GM20000 (cell line): ENCODE measurements at places on chromosomes 7 and 10.

- DNase-seq: no peak
Observed at GRCh38 chr10:123741146-123741545, 75.0 kb downstream of the GPR26 start.

DNA sequence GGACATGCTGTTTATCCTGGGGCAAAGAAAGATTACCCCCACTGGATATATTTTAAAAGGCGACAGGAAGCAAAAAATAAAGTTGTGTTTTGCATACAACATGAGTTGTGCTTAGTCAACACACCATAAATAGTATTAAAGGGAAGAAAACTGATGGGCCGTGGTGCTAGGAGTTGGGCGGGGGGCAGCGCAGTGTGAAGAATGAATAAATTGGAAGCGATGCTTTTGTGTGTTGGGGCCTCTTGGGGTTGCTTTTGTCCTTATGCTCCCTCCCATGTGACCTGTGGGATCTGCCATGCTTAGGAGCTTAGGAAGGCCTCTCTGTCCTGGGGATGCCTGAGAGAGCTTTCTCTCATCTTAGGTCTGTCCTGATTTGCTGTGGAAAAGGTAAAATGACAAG lies 35.0 kb upstream of the AGR3 start:
- no peak for DNase-seq

- no peak for DNase-seq
Observed at GRCh38 chr7:30469303-30469702, 9.3 kb downstream of the NOD1 start.

DNA sequence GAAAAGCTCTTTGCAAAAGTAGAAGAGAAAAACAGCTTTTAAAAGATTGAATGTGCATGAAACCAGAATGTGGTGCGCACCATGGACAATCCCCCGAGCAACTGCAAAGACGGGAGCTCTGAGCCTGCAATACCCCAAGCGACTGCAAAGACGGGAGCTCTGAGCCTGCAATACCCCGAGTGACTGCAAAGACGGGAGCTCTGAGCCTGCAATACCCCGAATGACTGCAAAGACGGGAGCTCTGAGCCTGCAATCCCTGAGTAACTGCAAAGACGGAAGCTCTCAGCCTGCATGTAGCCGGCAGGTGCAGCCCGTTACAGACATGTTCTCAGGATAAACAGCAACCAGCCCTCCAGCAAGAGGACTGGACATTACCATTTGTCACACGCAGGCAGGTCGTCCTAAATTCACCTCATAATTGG lies 6.2 kb downstream of the ZNF775 start:
- DNase-seq: no peak

- no peak for DNase-seq
Observed at GRCh38 chr10:11326241-11326640, 285.2 kb downstream of the USP6NL start.

DNA sequence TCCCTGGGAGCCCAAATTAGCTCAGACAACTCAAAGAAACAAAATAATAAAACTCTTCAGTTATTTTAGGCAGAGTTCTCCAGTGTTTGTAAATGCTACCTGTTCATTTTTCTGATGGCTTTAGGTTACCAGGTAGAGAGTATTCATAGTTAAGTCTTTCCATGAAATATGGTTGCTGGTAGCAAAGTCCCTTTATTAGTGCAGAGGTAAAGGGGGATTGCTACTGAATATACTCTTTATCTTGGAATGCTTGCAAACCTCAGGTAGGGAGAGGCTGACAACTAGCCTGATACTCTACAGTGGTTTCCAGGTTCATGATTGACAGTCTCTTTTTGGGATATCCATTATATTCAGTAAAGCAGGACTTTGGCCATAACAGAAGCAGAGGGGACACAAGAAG lies 6.5 kb downstream of the TAX1BP1 start:
- DNase-seq: no peak

DNA sequence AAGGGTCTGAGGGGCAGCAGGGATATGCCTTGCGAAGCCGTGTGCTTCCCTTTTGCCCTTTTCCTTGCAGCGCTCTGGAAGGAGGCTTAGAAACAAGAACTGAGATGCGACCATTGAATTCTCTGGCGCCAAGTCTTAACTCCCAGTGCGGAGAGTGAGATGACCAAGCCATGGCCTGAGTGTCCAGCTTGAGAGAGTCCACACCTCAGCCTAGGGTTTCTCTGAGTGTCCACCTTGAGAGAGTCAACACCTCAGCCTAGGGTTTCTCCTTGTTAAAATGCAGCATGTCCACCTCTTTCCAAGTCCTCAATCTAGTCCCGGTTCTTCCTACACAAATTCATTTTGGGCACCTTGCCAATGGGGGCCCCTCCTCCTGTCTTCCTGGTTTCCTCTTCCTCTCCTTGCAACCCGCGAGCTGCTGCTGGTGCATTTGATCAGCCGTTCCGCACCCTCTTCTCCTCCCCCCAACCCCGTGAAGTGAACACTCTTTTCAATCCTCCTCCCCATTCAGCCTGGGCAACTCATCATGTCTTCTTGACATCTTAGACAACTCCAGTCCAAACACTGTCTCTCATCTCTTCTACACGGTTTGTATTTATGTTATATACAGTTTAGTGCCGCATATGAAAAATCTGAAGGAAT lies 178.2 kb upstream of the PITRM1 start:
- no peak for DNase-seq

DNA sequence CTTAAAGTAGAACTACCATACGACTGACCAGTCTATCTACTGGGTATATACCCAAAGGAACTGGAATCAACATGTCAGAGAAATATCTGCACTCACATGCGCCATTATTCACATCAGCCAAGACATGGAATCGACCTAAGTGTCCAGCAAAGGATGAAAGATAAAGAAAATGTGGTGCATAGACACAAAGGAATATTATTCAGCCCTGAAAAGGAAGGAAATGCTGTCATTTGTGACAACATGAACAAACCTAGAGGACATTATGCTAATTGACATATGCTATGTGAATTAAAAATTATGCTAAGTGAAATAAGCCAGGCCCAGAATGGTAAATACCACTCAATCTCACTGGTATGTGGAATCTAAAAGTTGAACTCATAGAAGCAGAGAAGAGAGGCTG lies 123.7 kb downstream of the KLF6 start:
- no peak for DNase-seq

DNA sequence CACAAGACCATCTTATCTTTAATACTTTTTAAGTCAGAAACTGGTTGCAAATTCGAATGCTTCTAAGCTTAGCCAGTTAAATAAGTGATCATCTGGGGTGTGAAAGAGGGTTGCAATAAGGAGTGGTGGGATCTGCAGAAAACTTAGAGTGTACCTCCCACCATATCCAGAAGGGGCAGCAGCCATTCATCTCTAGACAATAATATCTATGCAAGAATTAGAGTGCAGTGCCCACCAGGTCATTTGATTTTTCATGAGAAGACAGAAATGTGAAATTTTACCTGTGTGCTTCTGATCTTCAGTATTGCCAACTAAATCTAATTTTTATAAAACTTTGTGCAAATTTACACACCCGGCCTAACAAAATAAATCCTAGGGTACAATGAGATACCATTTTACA lies 127.2 kb upstream of the SP4 start:
- DNase-seq: no peak

DNA sequence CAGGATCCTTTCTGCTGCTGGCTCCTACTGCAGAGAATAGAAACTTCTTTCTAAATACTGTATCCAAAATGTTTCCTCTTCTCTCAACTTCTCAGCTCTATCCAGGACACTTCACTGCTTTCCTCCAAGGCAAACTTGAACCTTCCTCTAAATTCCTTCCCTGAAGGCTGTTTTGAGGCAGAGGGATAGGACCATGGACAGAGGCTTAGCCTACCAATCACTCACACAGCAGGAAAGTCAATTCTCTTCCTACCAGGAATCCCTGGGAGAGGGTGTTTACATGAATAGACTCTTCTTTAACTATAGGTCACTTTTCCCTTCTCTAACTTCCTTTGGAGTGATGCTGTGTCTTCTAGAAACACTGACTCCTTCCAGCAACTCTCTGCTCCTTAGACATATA lies 115.6 kb upstream of the MKLN1 start:
- no peak for DNase-seq

DNA sequence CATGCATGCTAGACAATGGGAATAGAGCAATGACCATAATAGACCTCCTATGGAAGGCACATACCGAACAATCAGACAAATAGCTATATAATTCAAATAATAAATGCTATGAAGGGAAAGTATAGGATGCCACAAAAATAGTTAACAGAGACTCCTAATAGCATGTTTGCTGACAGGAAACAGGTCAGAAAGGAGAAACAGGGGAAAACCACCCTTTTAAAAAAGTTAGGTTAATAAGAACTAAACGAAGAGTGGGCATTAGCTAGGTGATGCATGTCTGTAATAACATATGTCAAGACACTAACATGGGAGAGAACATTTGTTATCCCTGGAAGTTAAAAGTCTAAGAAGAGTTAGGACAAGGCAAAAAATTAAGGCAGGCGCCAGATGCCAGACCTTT lies 58.9 kb downstream of the ABI1 start:
- DNase-seq: no peak
